ENCODE measurements at places on chromosomes 16 and 17. TPM values are rescaled to one million over a fixed set of nuclear protein-coding genes. Genes with fewer than 3 reads are reported as not detected.

GRCh38 chr16:48523415-48524204, 86.4 kb downstream of the N4BP1 start:
- no peak for DNase-seq

Gene CCDC200
- total RNA-seq = not detected

- peak; percentile 39 for DNase-seq
Measured at GRCh38 chr17:51056813-51057510, 63.7 kb downstream of the SPAG9 start.

Gene HLF
- total RNA-seq = 0.79 TPM

DNA sequence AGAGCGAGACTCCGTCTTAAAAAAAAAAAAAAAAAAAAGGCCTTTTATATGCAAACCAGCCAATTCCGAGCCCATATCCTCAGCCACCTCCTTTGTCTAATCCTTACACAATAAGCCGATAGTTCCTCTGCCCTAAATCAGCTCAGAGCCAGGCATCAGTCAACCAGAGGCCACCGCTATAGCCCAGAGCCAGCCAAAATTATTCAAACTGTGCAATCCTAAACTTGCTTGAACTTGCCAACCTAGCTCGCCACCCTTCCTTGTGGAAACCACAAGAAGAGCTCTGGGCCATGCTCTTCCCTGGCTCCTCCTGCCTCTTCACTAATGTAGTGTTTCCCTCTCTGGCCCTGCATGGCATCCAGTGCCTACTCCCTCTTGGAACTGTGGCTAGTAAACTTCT, 17.7 kb downstream of the ITGAL start:
- DNase-seq = no peak

GRCh38 chr17:79255926-79256585, 181.4 kb downstream of the ENGASE start:
- DNase-seq = no peak

DNA sequence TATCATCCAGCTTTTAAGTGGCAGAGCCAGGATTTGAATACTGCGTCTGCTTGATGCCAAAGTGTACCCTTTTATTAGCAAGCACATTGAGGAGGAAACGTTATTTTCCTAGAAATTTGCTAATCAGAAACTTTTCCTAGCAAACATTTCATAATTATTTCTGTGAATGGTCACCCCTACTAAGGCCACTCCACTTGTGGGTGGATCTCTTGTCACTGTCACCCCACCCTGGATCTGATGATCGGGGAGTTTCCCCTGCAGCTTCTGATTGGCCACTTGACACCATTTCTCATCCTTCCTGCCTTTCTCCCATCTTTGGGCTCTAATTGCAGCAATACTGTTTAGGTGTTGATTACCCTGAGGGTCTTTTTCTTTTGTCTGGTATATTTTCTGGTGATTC, 35.9 kb downstream of the GPRC5B start:
- no peak for DNase-seq

GRCh38 chr17:59415397-59415796, 83.9 kb downstream of the YPEL2 start:
- no peak for DNase-seq

Gene TPSB2
- not detected for total RNA-seq

Gene KRT23
- not detected for total RNA-seq

GRCh38 chr17:49690256-49690655, 12.4 kb upstream of the SPOP start:
- no peak for DNase-seq

DNA sequence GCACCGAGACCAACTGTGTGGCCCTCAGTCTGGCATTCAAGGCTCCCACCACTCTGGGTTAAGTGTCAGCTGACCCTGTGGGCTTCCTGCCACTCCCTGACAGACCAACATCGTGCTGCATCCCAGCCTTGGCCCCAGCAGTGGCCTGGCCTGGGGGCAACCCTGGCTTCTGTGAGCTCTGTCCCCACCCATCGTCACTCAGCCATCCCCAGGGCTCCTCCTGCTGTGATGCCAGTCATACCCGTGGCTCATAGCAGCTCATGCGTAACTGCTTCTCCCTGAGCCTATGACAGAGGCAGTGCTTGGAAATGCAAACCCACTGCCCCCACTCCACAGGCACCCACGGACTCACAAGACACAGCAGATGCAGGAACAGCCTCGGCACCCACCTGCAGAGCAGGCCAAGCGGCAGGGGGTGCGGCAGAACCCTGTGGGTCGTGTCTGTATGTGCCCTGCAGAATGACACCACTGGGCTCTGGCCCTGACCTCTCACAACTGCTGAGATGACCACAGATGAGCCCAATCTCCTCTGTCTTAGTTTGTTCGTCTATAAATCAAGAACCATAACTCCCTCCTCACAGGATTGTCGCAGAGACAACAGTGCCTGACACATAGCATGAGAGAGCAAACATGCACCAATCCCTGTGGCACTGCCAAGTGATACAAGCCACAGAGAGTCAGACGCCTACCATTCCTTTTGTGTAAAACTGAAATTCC, 26.6 kb downstream of the PIEZO1 start:
- DNase-seq = no peak

DNA sequence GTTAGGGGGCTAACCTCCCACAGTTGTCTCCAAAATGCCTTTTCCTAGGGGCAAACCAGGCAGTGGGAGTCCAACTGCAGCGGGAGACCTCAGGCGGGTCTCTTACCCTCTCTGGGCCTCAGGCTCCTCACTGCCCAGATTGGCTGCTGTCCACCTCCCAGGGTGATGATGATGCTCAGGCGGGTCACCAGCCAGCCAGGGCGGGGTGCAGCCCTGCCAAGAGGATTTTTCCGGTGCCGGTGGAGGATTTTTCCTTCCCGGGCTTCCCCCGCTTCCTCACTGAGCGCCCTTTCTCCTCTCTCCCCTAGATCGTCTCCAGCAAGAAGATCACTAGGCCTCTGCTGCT, 22.8 kb downstream of the CPNE2 start:
- no peak for DNase-seq

DNA sequence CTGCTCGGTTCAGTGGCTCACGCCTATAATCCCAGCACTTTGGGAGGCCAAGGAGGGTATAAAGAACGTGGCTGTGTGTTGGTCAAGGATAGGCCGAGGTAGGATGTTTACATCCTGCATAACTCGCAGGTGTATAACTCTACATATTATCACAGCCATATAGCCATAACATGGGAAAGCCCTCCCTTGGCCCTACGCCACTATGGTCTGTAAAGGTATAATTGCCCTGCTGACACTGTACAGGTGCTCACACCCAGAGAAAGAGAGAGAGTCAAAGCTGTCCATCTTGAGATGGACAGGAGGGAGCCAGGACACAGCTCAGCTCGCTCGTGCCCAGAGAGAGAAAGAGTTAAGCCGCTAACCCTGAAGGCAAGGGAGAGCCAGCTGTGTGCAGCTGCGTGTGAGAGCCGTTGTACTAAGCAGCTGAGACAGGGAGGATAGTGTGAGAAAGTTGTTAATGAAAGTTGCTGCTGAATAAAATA, 30.4 kb upstream of the DHX8 start:
- no peak for DNase-seq

DNA sequence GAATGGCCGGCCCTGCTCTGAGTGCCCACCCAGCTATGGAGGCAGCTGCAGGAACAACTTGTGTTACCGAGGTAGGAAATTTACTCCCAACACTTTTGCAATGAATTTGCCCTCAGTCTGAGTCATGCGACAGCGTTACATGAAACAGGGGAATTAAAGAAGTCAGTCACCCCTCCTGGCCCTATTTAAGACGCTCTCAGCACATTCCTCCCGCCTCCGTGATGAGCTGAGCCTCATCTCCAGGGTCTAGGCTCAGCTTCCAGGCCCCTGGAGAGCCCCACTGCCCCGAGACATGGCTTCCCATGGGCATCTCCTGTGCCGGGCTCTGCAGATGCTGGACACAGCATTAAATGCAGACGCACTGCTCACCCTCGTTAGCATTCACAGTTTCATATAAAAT, 35.0 kb downstream of the CRISPLD2 start:
- no peak for DNase-seq

DNA sequence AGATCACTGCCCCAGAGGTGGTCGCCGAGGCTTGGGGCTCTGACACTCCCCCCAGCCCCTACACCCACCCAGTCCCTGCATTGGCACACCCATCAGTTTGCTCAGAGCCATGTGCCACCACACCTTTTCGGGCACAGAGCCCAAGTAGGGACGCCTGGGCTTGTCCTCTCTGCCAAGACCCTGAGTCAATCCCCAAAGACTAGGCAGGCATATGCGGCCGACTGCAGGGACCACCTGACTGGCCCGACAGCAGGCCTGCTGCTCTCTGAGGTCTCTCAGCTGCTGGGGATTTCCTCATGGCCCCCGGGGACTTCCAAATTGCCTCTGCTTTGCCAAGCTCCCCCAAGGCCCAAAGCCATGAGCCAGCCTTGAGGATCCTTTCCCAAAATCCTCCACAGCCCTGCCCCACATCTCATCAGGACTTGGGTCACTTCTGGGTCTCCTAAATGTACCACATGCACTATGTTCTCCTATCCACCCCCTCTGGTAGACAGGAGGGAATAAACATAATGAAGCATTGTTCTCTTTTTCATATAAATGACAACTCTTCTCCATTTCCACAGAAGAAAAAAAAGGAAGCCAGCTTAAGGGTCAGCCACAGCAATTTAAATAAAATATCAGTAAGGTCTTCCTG, 30.6 kb downstream of the MYO18A start:
- DNase-seq = peak; percentile 27

DNA sequence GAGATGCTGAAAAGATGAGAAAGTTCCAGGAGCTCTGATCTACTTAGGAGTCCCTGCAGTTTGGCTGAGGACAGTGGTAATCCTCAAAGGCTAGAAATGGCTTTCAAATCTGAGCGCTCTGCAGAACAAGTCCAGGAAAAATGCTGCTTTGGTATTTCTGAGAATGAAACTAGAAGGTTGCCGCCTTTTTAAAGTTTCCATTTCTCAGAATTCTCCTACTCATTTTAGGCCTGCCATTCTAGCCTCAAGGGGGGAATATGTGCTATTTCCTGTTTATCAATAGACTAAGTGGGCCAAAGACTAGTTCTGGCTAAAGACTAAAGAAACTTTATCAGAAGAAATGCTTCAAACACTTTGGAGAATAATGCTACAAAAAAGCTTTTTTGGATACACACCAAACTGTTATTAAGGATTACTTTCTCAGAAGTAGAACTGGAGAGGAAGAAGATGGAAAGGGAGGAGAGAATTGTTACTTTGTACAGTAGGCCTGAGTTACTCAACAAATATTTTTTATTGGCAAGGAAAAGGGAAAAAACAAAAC, at the start of gene SLFN12L:
Gene SLFN12L, minus strand, starts transcription at position 78 of the 541 bp plus-strand sequence. CDS start 15,314 bp downstream, outside the sequence.
- DNase-seq = peak; percentile 54

GRCh38 chr17:51795401-51795800, 363.1 kb downstream of the CA10 start:
- no peak for DNase-seq

DNA sequence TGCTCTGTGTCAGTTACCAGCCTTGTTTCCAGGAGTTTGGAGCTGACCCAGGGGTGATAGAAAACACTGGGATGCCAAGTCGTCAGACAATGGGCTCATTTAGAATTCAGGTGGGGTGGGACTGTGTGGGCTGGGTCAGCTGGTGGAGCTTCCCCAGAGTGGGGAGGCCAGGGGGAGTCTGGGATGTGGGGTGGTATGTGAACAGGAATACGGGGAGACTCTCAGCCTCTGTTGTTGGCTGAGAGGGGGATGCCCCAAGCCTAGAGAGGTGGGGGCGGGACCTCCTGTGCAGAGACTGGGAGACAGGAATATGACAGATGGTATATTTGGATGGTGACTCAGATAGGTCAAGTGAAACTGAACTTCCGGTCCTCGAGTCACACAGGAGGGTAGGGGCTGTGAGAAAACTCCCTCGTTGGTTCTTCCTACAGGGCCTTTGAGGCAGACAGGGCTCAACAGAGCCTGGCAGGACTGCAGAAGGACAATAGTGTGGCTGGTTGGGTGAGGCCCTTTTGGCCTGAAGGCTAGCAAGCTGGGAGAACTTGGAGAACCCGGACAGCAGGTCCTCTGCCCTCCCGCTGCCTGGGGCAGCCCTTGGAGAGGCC, 23.7 kb downstream of the CDH1 start:
- peak; percentile 84 for DNase-seq

DNA sequence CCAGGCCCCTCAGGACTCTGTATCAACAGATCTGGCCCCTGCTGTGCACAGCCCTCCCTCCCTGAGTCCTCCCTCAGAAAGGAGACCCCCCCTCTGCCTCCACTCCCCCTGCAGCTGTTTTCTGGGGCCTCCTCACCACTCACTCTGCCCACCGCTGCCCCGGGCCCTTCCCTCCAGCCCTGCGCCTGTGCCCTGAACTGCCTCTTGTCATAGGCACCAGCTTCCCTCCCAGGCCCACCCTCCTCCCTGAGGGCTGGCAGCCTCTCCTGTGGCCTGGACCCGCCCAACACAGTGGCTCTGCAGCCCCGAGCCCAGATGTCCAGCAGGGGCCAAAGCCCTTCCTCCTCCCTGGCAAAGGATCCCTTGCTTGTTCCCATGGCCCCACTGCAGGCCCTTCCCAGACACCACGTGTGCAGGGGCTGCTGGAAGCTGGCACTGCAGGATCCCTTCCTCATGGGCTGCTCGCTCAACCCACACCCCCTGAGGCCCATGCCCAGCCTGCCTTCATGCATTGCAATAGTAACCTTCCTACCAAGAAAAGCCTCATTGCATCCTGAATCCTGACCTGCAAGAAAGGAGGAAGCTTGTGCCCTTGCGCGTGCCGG, 25.8 kb downstream of the GNPTG start:
- DNase-seq = no peak
